Progenitor cell of endocrine pancreas (in vitro differentiated cells): ENCODE measurements at places on chromosomes 16 and 17. TPM values are rescaled to one million over a fixed set of nuclear protein-coding genes. Genes with fewer than 3 reads are reported as not detected.

DRC3 gene
- 13.3 and 15.4 TPM in 2 replicates for total RNA-seq

GRCh38 chr17:42285346-42286050, 2.8 kb upstream of the STAT5A start:
- no peak overlapping the region for H3K4me3 ChIP-seq
- H3K27ac ChIP-seq, result no peak overlapping the region
- H3K36me3 ChIP-seq, result no peaks in the 10 kb centered on the region
- peaks cover 41% of the 10 kb centered on the region for H3K27me3 ChIP-seq

DNA sequence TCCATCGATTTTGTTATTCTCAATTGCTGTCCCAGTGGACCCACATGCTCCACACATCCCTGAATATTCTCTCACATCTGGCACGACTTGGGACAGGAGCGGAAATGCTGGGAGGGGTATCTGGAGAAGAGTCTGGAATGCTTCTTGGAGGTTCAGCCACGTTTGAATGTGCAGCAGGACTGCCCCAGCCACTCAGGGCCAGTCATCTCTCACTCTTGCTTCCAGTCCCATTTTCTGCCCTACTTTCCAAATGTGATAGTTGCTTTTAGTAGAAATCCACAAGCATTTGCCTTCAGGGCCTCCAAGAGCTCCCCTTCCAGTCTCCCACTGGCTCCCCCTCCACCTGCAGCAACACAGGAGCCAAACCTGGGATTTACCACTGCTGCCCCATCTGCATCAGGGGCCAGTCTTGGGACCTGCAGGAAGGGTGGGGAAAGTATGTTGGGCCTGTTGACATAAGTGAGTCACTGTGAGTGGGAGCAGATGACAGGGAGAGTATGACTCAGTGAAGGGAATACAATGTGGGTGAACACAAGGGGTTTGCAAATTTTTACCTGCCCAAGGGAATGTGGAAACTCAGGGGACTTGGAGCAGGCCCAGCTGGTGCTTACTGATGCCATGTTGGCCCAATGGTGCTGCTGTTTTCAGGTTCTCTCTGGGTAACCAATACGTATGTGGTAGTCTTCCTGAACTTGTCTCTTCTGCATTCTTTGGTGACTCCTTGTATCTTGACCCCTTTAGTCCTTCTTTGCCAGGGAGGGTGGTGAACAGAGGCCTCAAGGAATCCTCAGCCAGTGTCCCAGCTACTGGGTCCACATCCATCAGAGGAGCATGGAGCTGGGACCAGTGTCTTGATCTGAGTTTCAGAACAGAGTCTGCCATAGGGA, 78.8 kb upstream of the CRHR1 start:
- no peaks in the 10 kb centered on the region for H3K4me1 ChIP-seq
- no peak for DNase-seq
- H3K27me3 ChIP-seq, result peaks cover 44% of the 10 kb centered on the region
- no peaks in the 10 kb centered on the region for H3K36me3 ChIP-seq
- no peak overlapping the region for H3K27ac ChIP-seq

DNA sequence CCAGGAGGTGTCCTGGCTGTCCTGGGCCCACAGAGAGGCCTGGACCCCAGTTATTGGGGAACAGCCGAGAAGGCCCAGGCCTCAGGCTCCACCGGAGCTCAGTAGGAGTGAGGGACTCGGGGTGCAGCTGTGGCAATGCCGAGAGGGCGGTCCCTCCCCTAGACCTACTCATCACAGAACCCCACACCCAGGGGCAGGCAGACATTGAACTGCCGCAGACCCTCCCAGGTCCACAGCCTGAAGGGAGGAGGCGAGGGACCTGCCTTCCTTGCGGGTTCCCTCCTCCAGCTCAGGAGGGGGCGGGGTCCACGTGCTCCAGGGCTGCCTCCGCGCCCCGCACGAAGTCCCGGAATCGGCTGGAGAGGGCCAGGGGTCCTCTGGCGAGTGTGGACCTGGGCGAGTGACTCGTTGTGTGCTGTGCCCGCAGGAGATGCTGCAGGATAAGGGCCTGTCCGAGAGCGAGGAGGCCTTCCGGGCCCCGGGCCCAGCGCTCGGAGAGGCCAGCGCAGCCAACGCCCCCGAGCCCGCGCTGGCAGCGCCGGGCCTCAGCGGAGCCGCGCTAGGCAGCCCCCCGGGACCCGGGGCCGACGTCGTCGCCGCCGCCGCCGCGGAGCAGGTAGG, 3.9 kb downstream of the TBX4 start:
- peaks cover 85% of the 10 kb centered on the region for H3K27me3 ChIP-seq
- H3K4me1 ChIP-seq, result peaks cover 25% of the 10 kb centered on the region
- no peak overlapping the region for H3K4me3 ChIP-seq

CPHXL2 gene
- not detected in 2 replicates for total RNA-seq

DNA sequence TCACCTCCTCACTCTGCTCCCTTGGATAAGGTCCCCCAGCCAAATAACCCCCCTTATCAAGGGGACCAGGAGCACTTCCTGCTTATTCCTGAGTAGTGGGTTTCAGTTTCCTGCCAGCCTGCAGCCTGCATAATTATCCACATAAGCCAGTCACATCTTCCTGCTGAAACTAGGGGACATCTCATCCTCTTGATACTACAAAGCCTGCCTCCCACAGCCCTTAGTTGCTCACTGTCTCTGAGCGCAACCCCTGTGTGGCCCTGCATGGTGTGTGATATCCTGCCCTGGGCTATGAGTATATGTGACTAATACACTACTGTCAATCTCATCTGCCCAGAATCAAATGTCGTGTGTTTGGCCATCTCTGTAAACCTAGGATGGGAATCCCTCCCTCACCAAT, 8.0 kb upstream of the XYLT2 start:
- no peaks in the 10 kb centered on the region for H3K4me1 ChIP-seq
- peaks cover 2% of the 10 kb centered on the region for H3K27me3 ChIP-seq
- no peak for DNase-seq
- peaks cover 1% of the 10 kb centered on the region for H3K36me3 ChIP-seq
- no peak overlapping the region for H3K4me3 ChIP-seq
- no peak overlapping the region for H3K27ac ChIP-seq

DNA sequence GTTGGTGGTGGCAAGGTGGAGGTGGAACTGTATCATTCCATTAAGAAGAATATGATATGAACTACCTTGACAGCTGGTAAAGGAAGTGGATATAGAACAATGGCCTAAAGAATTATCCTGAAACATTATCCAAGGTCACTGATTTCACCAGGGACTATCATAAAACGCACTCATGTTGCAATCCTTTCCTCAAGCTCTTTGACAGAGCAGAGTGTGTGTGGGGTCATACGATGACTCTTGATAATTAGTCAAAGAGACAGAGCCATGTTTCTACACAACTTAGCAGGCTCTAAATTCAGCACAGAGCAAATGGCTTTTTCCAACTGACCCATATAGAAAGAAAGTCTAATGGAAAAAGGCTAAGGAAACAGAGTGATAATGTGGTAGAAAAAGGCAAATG, 126.4 kb upstream of the ANKFN1 start:
- H3K27me3 ChIP-seq, result peaks cover 6% of the 10 kb centered on the region
- no peak overlapping the region for H3K27ac ChIP-seq
- H3K4me1 ChIP-seq, result peaks cover 2% of the 10 kb centered on the region
- no peak for DNase-seq
- no peaks in the 10 kb centered on the region for H3K36me3 ChIP-seq

GRCh38 chr17:61087024-61087423, 312.6 kb upstream of the TBX2 start:
- no peaks in the 10 kb centered on the region for H3K27me3 ChIP-seq
- peaks cover 8% of the 10 kb centered on the region for H3K36me3 ChIP-seq
- peaks cover 20% of the 10 kb centered on the region for H3K4me1 ChIP-seq
- no peak overlapping the region for H3K27ac ChIP-seq
- no peak for DNase-seq

AOC3 gene
- 1.2 and 2.6 TPM in 2 replicates for total RNA-seq

- peak overlapping the region; percentile 84 for H3K4me3 ChIP-seq
- H3K4me1 ChIP-seq, result peaks cover 50% of the 10 kb centered on the region
- H3K27ac ChIP-seq, result no peak overlapping the region
- peaks cover 4% of the 10 kb centered on the region for H3K36me3 ChIP-seq
Measured at GRCh38 chr17:43543300-43543699, 2.8 kb downstream of the ETV4 start.

DNA sequence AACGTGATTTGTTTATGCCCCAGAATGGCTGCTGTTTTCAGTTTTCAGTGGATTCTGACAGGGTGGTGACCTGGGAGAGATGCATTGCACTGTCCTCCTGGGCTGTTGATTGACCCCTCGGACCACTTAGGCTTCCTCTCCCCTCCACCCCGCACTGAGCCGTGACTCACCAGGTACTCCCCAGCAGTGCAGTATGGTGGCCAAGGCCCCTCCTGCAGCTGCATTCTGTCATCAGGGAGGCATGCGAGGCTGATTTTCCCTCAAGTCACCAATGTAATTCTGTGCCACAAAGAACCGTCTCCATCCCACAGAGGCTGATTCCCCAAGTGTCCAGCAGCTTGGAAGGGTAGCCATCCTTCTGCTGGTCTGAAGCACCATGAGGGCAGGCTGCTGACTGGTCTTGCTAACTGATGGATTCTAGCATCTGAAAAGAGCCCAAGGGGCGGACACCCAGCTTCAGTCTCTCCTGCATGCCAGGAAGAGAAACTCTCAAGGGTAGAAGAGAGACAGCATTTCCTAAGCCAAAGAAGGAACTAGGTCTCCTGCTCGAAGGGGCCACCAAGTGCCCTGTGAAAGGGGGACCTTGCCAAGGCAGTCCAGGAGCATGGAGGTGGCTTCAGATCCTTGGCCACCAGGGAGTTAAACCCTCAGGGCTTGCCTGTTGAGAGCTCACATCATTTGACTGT, 148.1 kb downstream of the SOCS1 start:
- H3K4me1 ChIP-seq, result peaks cover 7% of the 10 kb centered on the region
- no peak overlapping the region for H3K27ac ChIP-seq
- H3K4me3 ChIP-seq, result no peak overlapping the region
- no peak for DNase-seq
- peaks cover 3% of the 10 kb centered on the region for H3K36me3 ChIP-seq

CLEC3A gene
- not detected in 2 replicates for total RNA-seq

DNA sequence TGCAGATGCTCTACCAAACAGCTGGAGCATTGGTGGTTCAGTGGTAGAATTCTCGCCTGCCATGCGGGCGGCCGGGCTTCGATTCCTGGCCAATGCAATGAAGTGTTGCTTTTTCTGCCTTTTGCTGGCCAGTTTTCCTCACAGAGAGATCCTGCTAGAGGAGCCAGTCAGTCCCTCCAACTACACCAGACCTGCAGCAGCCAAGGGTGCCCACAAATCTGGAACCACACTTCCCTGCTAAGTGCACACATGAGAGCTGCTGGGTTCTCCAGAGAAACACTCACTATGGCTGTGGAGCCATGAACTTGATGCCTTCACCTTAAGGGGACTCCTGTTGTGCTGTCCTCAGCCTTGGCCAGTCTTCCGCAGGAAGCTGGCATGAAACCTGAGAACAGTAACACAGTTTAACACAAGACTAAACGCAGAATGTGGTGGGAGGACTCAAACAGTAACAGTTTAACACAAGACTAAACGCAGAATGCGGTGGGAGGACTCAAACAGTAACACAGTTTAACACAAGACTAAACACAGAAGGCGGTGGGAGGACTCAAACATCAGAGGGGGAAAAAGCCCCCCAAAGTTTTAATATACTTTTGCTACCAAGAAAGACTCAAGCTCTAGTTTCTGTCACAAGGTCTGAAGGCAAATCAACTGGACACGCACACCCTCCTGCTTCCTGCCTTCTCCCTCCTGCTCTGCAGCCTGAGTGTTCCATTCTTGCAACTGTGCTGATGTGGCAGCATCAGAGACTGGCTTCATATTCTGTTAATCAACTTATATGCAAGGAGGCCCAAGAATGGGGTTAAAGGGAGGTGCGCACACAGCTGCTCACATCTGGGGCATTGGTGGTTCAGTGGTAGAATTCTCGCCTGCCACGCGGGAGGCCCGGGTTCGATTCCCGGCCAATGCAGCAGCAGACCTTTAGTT, 12.0 kb downstream of the VAC14 start:
- no peak overlapping the region for H3K27ac ChIP-seq
- H3K27me3 ChIP-seq, result no peaks in the 10 kb centered on the region

ACSM2A gene
- total RNA-seq, result not detected in 2 replicates

GRCh38 chr17:7306911-7307685, at the start of gene EIF5A:
EIF5A (plus strand) TSS chr17:7307628; CDS start chr17:7309636, 2,008 bp downstream.
- no peaks in the 10 kb centered on the region for H3K27me3 ChIP-seq
- peak within 1 kb of the TSS; percentile 99 for H3K27ac ChIP-seq

GRCh38 chr16:2425008-2425518, 4.2 kb upstream of the CCNF start:
- H3K4me3 ChIP-seq, result no peak overlapping the region
- peaks cover 24% of the 10 kb centered on the region for H3K27me3 ChIP-seq

GUCY2D gene
- not detected in 2 replicates for total RNA-seq

DNA sequence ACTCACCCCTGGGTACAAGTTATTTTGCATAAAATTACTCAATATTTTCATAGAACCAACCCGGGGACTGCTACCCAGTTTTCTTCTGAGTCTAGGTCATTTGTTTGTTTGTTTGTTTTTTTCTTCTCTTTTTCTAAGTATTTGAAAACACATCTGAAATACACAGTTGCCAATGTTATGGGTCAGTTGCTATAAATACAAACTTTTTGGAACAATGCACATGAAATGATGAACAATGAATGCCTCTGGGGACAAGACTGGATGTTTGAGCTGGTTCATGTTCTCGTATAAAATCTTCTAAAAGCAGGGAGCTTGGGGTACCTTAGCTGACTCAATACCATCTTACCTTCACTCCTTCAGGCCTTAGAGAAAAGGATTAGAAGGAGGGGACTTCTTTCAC, 30.5 kb downstream of the TMEM238L start:
- H3K4me3 ChIP-seq, result no peak overlapping the region
- H3K27me3 ChIP-seq, result peaks cover 9% of the 10 kb centered on the region
- no peak overlapping the region for H3K27ac ChIP-seq
- DNase-seq, result no peak
- H3K36me3 ChIP-seq, result peaks cover 4% of the 10 kb centered on the region

CXCL16 gene
- total RNA-seq, result 4.0 and 4.3 TPM in 2 replicates

GRCh38 chr16:82282662-82283061, 112.6 kb upstream of the MPHOSPH6 start:
- peaks cover 3% of the 10 kb centered on the region for H3K27me3 ChIP-seq
- no peak for DNase-seq
- no peaks in the 10 kb centered on the region for H3K36me3 ChIP-seq

TEKT5 gene
- 0.29 and 0.58 TPM in 2 replicates for total RNA-seq

NEUROD2 gene
- total RNA-seq, result not detected in 2 replicates

GRCh38 chr17:79212149-79213087, 137.8 kb downstream of the ENGASE start:
- H3K4me3 ChIP-seq, result no peak overlapping the region
- DNase-seq, result no peak
- H3K36me3 ChIP-seq, result no peaks in the 10 kb centered on the region
- H3K27ac ChIP-seq, result no peak overlapping the region
- H3K27me3 ChIP-seq, result peaks cover 54% of the 10 kb centered on the region
- H3K4me1 ChIP-seq, result no peaks in the 10 kb centered on the region

SLC35G6 gene
- not detected in 2 replicates for total RNA-seq

DNA sequence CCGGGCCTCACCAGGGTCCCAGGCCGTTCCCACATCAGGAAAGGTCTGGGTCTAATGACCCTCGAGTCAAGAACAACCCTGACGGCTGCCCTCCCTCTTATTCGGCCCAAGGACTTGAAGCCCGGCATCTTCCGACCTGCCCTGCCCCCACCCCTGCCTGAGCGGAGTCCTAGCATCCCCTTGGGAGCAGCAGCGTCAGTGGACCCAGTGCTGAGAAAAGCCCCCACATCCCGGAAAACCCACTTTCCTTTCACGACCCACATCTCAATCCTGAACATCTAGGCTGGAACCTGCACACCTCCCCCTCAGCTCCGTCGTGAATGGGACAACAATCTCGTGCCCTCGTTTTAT, 769 bp downstream of the TMEM88 start:
- peaks cover 25% of the 10 kb centered on the region for H3K36me3 ChIP-seq
- H3K27ac ChIP-seq, result peak overlapping the region; percentile 89
- DNase-seq, result no peak

- H3K27me3 ChIP-seq, result no peaks in the 10 kb centered on the region
- DNase-seq, result no peak
- no peaks in the 10 kb centered on the region for H3K36me3 ChIP-seq
Measured at GRCh38 chr17:17106756-17107155, 64.5 kb downstream of the MPRIP start.
